Forelimb muscle (tissue), 1 donor: ENCODE measurements at places on chromosomes 4 and X.

- no peak for DNase-seq
Observed at GRCh38 chr4:182604161-182604622, 313.0 kb downstream of the DCTD start.

DNA sequence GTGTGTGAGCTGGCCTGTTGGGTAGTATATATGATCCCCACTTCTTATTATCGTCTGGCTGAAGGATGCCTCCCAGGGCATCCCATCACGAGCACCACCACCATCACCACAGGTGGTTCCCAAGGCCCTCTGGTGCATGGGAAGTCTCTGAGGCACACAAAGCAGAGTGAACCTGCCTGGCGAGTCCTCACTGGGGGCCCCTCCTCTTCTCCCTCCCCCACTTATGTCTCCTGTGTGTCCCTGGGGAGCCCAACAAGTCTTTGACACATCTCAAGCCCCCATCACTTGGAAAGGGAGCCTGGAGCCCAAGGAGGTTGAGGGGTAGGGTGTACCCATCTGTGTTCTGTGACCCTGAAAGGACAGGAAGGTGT lies 45.5 kb upstream of the NKX1-1 start:
- no peak for DNase-seq

- DNase-seq: no peak
Observed at GRCh38 chr4:106652095-106652494, 283.5 kb upstream of the GIMD1 start.

GRCh38 chr4:60800701-60801100 lies 399.4 kb upstream of the ADGRL3 start:
- no peak for DNase-seq

- no peak for DNase-seq
Observed at GRCh38 chr4:44927399-44928380, 201.3 kb upstream of the GNPDA2 start.

DNA sequence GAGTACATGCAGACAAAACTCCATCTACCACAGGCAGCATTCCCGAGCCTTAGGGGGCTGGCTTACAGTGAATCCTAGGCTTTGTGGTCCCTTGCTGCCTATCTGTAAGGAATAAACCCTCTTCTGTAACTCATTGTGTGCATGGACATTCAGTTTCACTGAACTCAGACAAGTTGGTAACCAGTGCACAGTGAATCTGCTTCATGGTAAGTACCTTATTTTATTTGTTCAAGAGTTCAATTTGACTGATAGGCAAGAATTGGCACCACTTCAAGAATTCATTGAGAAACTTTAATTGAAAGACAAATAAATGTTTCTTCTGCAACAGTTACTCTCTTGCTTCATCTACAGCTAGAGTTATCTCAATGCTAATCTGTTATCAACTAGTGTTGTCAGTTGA lies 57.2 kb upstream of the PRRG1 start:
- DNase-seq: no peak

DNA sequence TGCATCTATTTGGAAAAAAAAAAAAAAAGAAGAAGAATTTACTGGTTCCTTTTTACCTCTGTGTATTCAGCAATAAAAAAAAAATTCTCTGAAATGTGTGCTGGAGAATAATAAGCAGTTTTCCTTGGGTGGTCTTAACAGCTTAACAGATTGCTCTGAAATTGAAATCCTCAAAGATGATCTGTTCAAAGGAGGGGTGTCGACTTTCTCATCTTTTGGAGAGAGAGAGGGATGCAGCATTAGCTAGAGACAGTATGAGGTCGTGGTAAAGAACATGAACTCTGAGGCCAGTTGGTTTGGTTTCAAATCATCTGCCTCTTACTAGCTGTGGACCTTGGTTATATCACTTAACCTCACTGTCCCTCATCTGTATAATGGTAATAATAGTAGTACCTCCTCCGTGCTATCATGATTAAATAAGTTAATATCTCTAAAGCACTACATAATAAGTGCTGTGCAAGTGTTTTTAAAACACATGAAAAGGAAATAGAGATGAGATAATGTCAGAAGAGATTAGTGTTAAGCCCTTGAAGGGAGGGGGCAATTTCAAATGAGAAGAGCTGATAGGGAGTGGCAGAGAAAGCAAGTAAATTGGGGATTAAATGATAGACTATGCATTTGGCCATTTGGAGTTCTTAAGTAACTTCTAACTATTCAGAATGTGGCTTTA lies 109.9 kb upstream of the LIMCH1 start:
- no peak for DNase-seq

DNA sequence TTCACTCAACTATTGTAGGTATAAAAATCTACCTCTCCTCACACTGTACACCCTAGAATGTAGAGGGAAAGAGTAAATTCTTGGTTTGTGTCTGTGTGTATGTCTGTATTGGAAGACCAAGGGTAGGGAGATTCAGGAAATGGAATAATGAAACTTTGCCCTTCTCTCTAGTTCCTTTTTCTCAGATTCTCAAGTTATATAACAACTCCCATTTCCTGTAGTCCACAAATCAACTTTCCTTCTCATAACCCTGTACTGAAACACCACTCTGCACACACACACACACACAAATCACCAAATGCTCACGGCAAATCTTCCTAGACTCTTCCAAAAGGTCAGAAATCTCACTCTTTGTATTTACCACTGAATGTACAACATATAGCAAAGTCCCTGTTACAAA lies 824.5 kb upstream of the DIAPH2 start:
- DNase-seq: no peak

GRCh38 chrX:63551856-63552255 lies 200.7 kb upstream of the SPIN4 start:
- no peak for DNase-seq

DNA sequence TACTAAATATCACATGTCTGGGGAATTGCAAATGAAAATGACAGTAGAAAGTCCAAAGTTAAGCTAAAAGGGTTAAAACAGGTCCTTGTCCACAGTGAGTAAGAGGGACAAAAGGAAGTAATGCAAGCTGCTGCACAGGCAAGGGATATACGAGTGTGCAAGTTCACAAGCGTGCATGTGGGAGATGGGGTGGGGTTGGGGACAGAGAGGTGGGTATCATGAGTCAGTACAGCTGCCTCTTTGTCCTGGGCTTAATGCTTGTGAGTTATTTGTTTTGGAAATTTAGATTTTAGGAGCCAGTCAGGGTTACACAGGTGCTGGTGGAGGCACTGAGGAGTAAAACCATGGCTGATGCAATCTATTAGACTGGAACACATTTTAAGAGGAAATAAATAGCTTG lies 3.3 kb upstream of the GPRASP2 start:
- no peak for DNase-seq

- no peak for DNase-seq
Observed at GRCh38 chrX:9591496-9591895, 126.6 kb downstream of the TBL1X start.

GRCh38 chr4:40607221-40607620 lies 22.4 kb downstream of the RBM47 start:
- no peak for DNase-seq

DNA sequence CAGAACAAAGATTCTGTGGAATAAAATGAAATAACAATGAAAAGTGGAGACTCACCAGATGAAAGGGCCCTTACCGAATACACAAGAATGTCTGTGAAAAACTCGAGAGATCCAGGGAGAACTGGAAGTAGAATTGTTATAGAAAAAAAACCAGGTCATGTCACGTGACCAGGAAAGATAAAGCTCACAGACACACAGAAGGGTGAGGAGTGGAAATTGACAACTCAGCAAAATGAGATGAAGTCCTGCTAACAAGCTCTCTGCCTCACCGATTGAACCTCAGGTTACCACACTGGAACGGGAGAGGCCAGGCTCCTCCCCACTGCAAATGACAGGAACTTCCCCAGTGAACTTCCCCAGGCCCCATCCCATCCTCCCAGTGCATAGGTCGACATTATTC lies 1618.0 kb upstream of the PCDH10 start:
- DNase-seq: no peak
